ENCODE measurements at places on chromosomes 7 and 10.

GRCh38 chr7:33448035-33448434, 318.7 kb downstream of the BBS9 start:
- DNase-seq: no peak

- DNase-seq: no peak
These were observed 86.3 kb downstream of the KAT6B start for GRCh38 chr10:74912682-74913081.

GRCh38 chr10:77417806-77418640, 219.6 kb downstream of the KCNMA1 start:
- DNase-seq: no peak

GRCh38 chr7:50446542-50446960, 3.6 kb downstream of the FIGNL1 start:
- DNase-seq: peak; percentile 99

- peak; percentile 3 for DNase-seq
These were observed at the start of gene CNTNAP2 for GRCh38 chr7:146116521-146117222. CNTNAP2 (plus strand) TSS chr7:146116801; CDS start chr7:146116877, 76 bp downstream.

- DNase-seq: no peak
These were observed 45.0 kb upstream of the DIP2C start for GRCh38 chr10:734481-734880.

DNA sequence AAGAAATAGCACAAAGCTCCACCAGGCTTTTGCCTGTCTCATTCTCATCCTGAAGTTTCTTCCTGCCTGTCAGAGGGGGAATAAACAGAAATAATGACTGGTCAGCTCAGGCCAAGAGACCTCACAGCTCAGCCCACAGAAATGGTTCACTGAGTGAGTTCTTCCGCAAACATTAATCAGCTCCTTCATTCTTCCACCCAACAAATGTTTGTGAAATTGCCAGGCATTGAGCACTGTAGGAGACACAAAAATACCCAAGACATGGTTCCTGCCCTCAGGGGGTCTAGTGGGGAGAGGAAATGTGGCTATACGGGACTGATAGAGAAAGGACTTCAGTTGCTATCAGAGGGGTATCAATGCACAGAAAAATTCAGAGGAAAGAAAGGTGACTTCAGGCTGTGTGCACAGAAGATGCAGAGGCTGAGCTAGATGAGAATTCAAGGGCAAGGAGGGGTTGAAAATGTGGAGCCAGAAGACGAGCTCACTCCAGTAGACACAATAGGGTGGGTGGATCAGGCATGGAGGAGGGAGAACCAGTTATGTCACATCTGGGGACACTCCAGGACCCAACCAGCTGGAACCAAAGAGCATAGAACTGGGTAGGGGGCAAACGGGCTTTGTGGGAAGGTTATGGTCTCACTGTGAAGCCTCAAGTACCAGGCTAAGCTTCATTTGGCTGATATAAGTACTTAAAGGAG, 20.9 kb downstream of the MYOF start:
- DNase-seq: peak; percentile 87

GRCh38 chr10:103912759-103913158, 5.2 kb downstream of the STN1 start:
- DNase-seq: no peak

- no peak for DNase-seq
These were observed 399.6 kb downstream of the DPP6 start for GRCh38 chr7:154451480-154452457.

DNA sequence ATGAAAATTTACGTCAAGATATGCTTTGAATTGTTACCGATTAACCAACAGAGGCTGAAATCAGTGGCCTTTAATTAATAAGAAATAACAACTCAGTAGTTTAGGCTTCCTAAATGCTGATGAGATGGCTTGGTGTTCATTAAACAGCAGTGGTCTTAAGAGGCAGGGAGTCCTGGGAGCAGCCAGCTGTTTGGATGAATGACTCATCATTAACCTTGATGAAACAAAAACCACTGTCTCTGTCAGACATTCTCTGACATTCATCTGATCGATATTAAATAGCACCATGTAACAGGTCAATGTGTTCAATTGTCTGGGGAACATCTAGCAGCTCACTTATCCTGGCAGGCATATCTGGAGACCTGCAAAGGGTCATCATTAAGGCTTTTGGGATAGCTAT, 234.2 kb upstream of the LRRN3 start:
- DNase-seq: peak; percentile 35

DNA sequence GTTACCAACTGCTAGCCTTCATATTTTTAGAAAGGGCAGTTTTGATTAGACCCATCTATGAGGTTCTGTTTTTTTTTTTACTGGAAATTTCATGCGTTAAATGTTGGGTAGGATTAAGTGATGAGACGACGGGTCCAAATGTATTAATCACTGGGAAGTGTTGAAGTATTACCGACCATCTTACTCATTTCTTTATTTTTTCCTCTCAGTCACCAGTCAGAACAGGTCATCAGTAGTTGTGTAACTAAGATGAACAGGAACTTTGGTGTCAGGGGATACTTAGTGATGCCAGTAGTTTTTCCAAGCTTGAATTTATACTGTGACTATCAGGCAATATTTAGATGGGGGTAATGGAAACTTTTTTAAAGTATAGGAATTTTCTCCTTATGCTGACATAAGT, 14.2 kb downstream of the TFAM start:
- DNase-seq: peak; percentile 62

DNA sequence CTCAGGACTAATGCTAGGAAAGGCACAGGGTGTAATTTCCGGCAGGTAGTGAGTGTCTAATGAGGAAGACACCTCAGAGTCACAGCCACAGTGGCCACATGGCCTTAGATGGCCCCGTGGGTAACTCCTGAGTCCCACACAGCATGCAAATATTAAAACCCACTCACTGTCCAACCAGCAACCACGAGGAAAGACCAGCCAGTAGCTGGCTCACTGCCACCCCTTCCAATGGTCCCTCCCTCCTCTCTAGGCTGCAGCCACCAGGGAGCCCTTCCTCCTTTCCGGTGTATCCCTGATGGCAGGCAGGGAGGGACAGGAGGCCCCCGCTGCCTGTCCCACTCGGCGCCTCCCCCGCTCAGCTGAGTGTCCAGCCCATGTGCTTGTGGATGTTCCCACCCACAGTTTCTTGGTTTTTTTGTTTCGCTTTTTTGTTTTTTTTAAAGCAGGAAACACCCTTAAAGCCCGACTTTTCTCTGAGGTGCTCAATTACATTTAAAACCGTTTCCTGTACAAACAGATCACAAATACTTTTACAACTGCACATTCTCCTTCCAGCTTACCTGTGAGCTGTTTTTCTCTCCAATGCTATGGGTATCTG, 9.2 kb downstream of the BNIP3 start:
- peak; percentile 62 for DNase-seq

DNA sequence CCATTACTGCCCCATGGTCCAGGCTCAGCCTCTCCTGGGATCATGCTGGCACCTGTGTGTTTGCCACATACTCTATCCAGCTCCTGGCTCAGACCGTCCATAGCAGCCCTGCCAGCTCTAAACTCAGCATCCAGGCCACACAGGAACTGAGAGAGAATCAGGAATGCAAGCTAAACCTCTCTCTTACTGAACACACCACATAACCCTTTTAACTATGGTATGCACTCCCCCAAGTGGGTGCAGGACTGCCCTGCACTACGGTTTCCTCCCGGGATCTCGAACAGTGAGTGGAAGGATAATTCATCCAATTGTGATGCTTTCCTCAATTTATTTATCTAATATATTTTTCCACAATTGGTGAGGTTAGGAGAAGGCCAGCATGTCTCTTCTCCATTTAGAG, 17.1 kb upstream of the ZNF800 start:
- DNase-seq: no peak

GRCh38 chr7:26141077-26141476, 10.9 kb upstream of the NFE2L3 start:
- no peak for DNase-seq

DNA sequence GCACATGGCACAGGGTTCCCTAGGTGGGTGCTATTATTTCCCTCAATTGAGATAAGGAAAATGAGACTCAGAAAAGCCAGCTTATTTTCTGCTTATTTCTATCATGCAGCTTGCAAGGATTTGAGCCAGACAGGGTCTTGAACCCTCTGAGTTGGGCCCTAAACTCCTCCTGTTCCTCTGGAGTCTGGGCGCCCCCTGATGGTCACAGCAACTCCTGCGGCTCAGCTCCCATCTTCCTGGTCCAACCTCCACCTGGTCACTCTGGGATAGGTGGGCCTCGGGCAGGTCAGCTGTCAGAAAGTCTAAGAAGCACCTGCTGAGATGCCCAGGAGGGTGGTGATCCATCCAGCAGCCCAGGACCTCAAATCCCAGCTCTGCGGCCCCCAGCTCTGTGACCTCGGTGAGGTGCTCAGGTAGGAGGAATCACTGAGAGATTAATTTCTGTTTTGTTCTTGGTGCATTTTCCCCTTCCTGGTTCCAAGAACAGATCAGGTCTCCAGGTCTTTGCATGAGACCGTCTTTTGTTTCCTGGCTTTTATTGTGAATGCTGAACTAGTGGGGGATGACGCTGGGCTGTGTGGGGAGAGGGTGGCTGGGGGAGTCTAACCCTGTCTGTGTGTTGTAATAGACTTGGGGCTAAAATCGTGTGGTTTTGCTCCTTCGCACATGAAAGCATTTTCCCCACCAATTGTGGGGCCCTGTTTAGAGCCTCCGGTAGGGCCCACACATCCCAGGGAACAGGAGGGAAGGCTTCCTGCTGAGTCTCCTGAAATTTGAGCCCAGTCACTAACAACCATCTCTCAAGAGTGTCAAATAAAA, 32.8 kb downstream of the TMEM130 start:
- DNase-seq: peak; percentile 51

DNA sequence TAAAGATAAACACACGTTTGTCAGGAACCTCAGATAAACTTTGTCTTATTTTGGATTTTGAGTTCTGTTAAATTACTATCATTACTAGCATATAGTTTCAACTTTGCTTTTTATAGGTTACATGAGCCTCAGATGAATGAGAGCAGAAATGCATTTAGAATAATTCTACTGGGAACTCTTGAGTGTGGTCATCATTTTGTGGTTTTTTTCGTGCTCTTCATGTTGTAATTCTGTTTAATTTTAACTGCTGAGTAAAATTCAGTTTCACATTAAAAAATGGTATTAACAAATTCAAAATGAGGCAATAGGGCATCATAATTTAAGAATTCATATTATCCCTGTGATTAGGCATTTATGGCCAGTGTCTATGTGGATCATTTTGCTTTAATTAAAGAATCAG, 72.9 kb downstream of the GNAI1 start:
- no peak for DNase-seq

DNA sequence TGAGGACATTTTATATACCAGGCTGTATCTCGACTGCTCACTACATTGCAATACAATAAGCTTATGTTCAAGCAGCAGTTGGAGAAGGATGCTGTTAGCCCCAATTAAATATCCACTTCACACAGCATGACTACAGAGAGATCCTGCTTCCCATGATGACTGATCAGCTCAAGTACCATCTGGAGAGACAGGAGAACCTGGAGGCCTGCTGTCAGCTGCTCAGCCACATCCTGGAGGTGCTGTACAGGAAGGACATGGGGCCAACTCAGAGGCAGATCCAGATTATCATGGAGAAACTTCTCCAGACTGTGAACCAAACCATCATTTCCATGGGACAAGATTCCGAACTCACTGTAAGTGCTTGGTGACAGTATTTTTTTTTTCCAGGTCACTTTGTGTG, 22.5 kb downstream of the RNF133 start:
- DNase-seq: no peak

- DNase-seq: no peak
These were observed 182.0 kb upstream of the THSD7A start for GRCh38 chr7:12013983-12014382.

- no peak for DNase-seq
These were observed 2.6 kb upstream of the PIK3CG start for GRCh38 chr7:106862317-106863089.

DNA sequence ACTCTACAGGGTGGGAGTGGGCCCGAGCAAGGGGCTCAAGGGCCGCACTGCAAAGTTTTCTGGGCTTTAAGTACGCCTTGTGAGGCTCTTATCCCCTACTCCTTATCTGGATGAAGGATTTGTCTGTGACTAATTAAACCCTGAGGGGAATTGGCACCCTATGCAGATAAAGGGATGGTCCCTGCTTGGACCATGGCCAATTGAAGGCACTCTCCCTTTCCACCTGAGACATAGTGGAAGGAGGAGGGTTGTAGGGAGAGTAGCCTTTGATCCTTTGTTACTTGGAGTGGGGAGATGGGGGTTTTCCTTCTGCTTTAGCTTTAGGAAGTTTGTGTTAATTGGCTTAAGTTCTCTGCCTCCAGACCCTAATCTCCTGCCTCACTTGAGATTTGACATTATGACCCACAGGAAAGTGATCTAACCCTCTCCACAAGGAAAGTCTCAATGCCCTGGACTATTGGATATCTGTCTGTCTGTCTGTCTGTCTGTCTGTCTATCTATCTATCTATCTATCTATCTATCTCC, 1158.8 kb upstream of the SORCS1 start:
- no peak for DNase-seq

DNA sequence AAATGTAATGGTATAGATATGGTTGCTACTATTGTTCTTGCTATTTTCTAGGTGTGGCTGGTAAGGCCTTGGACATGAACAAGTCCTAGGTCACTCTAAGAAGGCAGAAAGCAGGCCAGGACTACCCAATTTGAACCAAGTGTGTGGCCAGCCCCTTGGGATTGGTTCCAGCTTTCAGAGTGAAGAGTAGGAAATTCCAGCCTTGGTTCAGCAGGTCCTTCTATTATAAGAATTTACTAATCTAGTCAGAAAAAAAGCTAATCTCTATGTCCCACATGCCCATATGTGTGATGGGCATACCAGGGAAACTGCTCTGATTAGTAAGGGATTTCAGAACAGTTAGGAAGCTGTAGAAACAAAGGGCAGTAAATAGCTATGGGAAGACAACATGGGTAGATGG, 7.8 kb upstream of the TARP start:
- DNase-seq: no peak

DNA sequence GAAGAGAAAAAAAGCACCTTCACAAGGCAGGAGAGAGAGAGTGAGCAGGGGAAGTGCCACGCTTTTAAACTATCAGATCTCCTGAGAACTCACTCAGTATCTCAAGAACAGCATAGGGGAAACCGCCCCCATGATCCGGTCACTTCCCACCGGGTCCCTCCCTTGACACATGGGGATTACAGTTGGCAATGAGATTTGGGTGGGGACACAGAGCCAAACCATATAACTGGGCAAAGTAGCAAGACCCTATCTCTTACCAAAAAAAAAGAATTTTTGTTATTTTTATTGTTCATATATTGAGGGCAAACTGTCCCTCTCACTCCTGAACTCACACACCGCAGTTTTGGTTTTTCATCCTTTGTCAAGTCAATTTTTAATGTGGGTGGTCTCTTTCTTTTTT, 18.2 kb upstream of the ZRANB1 start:
- no peak for DNase-seq

- DNase-seq: no peak
These were observed 102.1 kb downstream of the POLL start for GRCh38 chr10:101485681-101486554.

- DNase-seq: no peak
These were observed 3.2 kb upstream of the COX19 start for GRCh38 chr7:978416-979091.

DNA sequence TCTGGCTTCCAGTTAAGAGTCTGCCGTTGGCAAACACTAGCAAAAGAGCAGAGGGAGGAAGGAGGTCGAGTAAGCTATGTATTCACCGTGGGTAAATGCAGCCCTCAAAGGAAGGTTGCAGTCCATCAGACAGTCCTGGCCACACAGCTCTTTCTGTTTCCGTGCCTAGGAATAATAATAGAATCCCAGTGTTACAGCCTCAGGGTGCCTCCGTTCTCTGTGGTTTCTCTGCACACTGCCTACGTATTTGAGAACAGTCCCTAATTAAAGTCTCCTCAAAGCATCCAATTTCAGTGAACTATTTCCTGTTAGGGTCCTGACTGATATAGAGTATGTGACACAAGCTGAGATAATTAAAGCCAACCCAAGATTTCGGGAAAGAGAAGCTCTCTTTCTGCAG, 176.7 kb downstream of the GPAM start:
- DNase-seq: no peak
